Brain (organoid and tissue), 16 donors: ENCODE measurements at places on chromosomes 5 and 9.

- peak; percentile 94 for DNase-seq
Observed at GRCh38 chr5:88677943-88678769, 204.8 kb downstream of the MEF2C start.

- no peak for DNase-seq
Observed at GRCh38 chr9:71308454-71308853, 187.0 kb upstream of the TRPM3 start.

DNA sequence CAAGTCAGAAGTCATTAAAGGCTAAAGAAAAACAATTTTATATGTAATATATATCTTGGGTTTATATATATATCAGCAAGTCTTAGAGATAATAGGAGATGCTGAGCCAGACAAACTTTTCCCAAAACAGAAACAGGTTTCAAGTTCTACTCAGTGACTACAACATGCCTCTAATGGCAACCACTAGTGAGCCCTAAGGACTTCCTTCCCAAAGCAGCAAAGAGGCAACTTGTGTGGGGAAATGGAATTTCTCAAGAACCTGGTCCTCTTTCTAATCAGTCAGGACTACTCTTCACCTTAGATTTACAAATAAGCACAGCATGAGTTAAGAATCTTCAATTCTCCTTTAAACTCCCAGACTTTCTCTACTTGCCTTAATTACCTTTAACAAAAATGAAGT lies 17.6 kb downstream of the RNF38 start:
- no peak for DNase-seq

DNA sequence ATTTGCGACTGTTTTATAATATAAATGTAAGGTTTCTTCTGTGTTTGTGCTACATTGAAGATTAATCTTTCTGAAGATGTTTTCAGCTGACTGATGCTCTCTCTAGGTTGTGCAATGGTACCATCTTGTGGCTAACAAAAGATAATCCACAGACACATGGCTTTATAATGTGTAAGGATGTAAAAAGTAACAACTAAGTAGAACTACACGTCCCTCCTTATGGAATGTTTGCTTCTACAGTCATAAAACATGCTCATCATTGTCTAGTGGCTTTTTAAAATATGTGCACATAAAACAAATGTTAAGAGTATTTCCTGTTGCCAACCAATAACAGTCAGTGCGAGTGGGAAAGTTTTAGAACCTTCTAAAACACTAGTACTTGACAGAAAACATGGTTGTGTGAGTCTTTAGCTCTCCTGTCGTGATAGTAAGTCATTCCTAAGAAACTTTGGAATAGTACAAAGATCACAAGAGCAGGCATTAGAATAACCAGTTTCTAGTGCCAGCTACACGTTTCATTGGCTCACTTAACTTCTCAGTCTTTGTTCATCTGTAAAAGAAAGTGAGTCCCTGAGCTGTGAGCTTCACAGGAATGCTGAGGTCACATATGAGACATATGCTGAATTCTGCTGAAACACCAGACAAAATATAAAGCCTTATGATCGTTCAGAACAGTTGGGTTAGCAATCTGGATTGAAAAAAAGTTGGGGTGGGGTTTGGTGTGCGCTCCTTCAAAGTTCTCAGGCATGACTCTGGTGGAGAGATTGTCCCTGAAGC lies 75.7 kb upstream of the GLIS3 start:
- DNase-seq: peak; percentile 72

GRCh38 chr5:175854231-175855040 lies 16.9 kb upstream of the CPLX2 start:
- DNase-seq: no peak

- DNase-seq: no peak
Observed at GRCh38 chr5:135391116-135391868, 7.7 kb downstream of the MACROH2A1 start.
